OCI-LY7 (cell line): ENCODE measurements at places on chromosomes 11 and 22. TPM values are rescaled to one million over a fixed set of nuclear protein-coding genes. Genes with fewer than 3 reads are reported as not detected.

The FZD4 gene
- total RNA-seq = 0.06 and 0.17 TPM in 2 replicates

The IFITM10 gene
- total RNA-seq = 0.30 and 1.2 TPM in 2 replicates

DNA sequence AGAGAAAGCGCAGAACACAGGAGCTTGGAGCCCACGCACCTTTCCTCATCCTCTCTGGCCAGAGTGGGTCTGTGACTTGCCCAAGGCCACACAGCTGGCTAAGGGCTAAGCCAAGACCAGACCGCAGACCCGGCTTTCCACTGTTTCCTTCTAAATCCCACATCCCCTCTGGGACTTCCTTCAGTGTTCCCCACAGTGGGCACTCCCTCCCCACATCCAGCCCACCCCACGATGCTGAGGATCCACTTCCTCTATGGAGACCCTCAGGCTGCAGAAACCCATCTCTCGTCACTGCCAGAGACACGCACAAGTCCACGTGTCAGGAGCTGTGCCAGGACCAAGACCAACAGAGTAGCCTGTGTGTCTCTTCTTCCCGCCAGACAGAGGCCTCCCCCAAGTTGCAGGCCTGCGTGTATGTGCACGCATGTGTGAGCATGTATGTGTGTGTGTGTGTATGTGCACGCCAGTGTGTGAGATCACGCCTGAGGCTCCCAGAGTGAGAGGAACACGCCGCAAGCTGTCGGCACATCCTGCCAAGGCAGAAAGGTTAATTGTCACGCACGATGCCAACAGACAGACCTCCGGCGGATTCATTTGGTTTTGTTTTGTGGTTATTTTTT, 21.6 kb downstream of the PDGFB start:
- no peak for DNase-seq

DNA sequence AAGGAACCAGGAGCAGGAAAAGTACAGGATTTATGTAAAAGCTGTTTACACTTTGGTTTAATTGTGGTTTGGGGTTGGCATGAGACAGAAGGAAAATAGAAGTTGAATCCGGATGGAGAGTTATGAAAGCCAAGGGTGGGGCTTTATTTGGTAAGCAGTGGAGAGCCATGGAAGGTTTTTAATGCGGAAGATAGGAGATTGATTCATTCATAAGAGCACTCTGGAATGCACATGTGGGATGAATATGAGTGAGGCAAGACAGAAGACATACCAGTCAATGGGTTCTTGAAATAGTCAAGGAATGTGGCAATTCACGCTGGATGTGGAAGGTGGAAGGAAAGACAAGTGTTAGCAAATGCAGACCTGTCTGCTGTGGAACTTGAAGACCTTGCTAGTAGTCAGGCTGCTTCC, 9.3 kb upstream of the GLB1L3 start:
- no peak for DNase-seq

DNA sequence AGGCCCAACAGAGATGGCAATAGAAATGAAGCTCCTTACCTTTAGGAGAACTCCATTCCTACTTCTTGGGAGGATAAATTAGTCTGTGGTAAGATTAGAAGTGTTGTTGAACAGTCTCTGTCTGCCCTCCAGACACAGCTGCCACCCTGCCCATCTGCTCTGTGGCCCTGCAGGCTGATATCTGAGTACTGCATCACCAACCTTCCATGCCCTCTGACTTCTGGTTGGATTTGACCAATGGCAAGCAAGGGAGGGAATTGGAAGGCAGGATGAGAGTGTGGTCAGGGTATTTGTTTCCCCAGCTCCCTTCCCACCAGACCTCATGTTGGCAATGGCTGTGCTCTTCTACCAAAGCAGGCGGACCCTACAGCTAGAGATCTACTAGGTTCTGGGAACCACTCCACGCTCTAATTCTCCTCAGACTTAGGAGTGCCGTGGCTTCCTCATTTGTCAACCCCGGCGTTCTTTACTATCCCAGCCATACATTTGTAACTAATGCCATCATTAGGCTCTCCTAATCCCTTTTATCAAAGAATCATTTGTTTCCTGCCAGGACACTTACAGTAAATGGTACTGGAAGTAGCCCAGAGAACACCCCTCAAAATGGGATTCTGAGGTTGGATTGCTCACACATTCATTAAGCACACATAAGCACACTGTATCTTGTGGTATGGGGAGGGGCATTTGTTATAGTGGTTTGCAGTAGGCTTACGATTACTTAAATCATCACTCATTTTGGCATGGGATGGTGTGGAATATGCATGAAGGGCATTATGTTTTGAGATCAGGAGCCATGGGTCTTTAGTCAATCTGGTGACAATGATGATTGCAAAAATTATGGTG, 35.4 kb upstream of the CD44 start:
- no peak for DNase-seq

DNA sequence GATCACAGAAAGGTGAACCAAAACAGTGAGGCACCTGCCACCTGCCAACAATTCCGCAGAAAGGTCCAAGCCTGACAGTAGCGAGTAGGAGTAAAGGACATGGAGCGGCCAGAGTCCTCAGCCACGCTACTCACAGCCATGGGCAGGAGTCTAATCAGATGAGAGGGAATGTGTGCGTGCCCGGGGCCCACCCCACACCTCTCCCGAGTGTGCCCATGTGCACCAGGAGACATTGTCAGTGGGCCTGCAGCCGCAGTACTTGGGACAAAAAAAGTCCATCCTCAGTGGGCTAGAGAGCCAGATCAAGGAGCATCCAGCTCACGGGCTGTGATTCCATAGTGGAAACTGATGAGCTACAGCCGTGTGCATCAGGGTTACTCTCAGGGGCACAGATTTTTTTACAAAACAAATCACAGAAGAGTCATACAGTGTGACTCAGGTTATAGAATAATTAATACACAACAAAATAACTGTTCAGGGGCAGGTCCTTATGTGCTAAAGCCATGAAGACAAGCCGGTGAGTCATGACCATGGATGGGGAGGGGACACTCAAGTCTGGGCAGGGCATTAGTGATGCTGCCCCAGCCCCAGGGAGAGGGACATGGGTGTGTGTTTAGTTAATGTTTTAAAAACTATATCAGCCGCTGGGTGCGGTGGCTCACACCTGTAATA, 12.0 kb downstream of the SART1 start:
- DNase-seq = no peak

GRCh38 chr22:49301398-49302149, 526.1 kb downstream of the BRD1 start:
- no peak for DNase-seq

- peak; percentile 41 for DNase-seq
Observed at GRCh38 chr11:47233989-47234668, 14.5 kb downstream of the ACP2 start.

- DNase-seq = peak; percentile 6
Observed at GRCh38 chr22:39745789-39746188, 147.8 kb downstream of the ENTHD1 start.

GRCh38 chr11:15883455-15883920, 472.9 kb downstream of the SOX6 start:
- DNase-seq = no peak

GRCh38 chr11:96021901-96022650, 98.2 kb upstream of the MTMR2 start:
- no peak for DNase-seq

DNA sequence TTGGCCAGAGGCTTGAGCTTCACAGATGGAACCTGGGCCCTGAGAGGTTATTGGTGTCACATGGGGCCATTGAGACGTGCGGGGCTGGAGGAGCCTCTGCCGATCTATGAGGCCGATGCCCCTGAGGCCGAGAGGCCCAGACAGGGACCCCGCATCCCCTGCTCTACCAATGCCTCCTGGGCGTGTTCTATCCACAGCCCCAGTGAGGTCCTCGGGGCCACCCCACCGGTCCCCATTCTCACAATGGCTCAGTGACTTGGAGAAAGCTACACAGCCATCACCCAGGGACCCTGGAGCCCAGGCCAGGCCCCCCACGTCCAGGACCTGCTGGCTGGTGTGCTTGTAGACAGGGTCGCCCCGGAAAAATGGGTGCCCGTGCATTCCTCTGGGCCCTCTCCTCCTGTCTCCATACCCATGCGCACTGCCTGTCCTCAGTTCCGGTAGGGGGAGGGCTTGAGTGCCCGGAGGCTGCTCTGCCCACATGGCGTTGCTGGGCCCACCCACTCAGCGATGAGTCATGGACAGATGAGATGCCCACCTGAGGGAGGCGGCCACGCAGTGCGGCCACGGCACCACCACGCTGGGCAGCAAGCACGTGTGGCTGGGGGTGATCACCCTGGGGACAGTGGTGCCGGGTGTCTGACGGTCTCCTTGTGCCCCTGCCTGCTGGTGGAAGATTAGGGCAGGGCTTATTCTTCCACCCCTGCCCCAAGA, 1224.7 kb downstream of the BRD1 start:
- no peak for DNase-seq

GRCh38 chr11:76795936-76796441, 12.8 kb downstream of the TSKU start:
- DNase-seq = no peak
